ENCODE measurements at places on chromosomes 2 and 18.
A peak's percentile ranks its signal among the peaks of the same experiment; 100 is the strongest.

DNA sequence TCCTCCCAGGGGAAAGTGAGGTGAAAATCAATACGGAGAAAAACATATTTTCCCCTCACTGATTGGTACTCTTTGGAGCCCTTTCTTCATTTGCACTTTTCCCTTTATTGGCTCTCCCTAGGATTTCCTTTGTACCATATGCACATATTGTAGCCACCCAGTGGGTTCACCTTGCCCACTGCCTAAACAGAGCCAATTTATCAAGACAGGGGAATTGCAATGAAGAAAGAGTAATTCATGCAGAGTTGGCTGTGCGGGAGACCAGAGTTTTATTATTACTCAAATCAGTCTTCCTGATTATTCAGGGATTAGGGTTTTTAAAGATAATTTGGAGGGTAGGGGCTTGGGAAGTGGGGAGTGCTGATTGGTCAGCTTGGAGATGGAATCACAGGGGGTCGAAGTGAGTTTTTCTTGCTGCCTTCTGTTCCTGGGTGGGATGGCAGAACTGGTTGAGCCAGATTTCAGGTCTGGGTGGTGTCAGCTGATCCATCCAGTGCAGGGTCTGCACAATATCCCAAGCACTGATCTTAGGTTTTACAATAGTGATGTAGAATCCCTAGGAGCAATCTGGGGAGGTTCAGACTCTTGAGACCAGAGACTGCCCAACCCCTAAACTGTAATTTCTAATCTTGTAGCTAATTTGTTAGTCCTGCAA lies 15.1 kb upstream of the KCNE4 start:
- no peak for DNase-seq

DNA sequence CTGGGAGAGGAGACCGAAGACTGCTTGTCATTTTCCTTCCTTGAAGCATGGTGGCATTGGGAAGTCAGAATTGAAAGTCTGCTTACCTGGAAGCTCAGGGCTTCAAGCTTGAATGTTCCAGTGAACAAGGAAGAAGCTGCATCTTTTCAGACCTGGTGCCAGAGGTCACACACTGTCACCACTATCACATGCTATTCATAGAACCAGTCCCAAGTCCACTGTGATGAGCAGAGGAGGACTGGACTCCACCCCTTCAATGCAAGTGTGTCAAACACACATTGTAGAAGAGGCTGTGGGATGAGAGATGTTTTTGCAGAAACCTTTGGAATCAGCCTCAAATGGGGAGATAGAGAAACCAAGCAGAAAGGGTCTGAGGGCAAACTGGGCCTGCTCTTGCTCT lies 81.4 kb downstream of the LYPD1 start:
- no peak for DNase-seq

- DNase-seq: no peak
Measured at GRCh38 chr2:233528182-233528581, 38.4 kb downstream of the USP40 start.

- peak; percentile 8 for DNase-seq
Measured at GRCh38 chr2:219627103-219628100, at the start of gene SLC4A3. Gene SLC4A3, plus strand, starts transcription at chr2:219627630. Its CDS starts 363 bp downstream, at chr2:219627993.

DNA sequence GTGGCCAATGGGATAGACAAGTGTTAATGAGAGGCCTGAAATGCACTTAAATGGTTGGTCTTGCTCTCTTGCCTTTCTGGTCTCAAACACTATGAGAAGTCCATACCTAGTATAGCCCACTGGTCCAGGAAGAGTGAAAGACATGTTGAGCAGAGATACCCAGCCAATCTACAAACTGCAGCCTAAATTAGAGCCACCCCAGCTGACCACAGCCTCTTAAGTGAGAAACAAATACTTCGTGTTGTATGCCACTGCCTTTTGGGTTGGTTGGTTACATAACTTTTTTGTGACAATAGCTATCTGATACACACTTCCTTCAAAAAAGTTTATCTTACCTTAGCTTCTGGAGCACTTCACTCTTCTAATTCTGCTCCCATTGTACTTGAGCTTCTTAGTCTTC lies 8.8 kb upstream of the EXOC6B start:
- DNase-seq: no peak
